ENCODE measurements at places on chromosomes 1 and 21. TPM values are rescaled to one million over a fixed set of nuclear protein-coding genes. Genes with fewer than 3 reads are reported as not detected.

GRCh38 chr21:46454634-46455390, 3.9 kb upstream of the DIP2A start:
- H3K4me3 ChIP-seq, result no peak overlapping the region
- no peaks in the 10 kb centered on the region for H3K27me3 ChIP-seq
- no peaks in the 10 kb centered on the region for H3K36me3 ChIP-seq
- H3K27ac ChIP-seq, result no peak overlapping the region
- H3K4me1 ChIP-seq, result peaks cover 24% of the 10 kb centered on the region

SPRR2G gene
- total RNA-seq, result not detected

SDCCAG8 gene
- total RNA-seq, result 46.8 TPM

DNA sequence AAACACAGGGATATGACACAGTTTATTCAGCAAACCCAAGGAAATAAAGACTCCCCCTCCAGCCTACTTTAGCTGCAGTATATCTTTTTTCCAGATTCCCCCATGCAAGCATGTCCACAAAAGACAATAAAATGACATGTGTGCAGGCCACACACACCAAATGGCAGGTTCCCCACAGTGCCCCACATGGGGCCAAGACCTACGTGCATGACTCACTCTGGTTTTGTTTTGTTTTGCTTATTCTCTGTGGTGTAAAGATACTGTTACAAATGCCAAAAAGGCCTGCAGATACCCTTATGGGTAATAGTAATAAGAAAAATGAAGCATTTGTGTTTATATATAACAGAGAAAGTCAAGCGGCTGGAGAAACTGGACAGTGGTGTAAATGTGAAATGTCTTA, 71.6 kb downstream of the RD3 start:
- DNase-seq, result peak; percentile 54
- H3K36me3 ChIP-seq, result no peaks in the 10 kb centered on the region
- H3K4me1 ChIP-seq, result peaks cover 2% of the 10 kb centered on the region
- H3K27me3 ChIP-seq, result no peaks in the 10 kb centered on the region

DNA sequence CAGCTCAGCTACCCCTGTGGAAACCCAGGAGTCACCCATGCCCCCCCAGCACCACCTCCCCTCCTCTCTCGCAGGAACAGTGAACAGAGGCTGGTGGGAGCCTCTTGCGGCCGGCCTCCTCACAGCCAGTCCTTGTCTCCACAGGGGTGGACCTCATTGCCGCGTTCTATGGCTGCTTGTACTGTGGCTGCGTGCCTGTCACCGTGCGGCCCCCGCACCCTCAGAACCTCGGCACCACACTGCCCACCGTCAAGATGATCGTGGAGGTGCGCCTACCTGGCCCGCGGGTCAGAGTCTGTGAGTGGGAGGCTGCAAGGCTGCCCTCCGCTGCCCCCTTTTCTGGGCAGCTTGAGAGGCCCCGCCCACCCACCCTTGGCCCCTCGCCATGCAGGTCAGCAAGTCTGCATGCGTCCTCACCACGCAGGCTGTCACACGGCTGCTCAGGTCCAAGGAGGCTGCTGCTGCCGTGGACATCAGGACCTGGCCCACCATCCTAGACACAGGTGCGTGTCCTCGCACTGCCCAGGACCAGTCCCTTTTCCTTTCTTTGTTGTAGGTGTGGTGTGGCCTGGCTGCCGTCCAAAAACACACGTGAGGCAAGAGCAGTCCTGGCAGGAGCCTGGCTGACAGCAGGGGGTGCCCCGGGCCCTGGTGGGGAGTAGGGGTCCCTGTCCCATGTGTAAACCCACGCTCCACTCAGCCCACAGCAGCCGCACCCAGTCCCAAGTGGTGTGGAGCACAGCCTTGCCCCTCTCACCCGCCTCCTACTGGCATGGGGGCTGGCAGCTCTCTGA, 50.3 kb downstream of the S100B start:
- no peak overlapping the region for H3K4me3 ChIP-seq
- no peak overlapping the region for H3K27ac ChIP-seq
- H3K27me3 ChIP-seq, result no peaks in the 10 kb centered on the region
- peaks cover 56% of the 10 kb centered on the region for H3K36me3 ChIP-seq
- no peaks in the 10 kb centered on the region for H3K4me1 ChIP-seq
- no peak for DNase-seq

GRCh38 chr1:245520611-245521010, 365.8 kb downstream of the KIF26B start:
- no peak overlapping the region for H3K4me3 ChIP-seq
- H3K4me1 ChIP-seq, result no peaks in the 10 kb centered on the region
- no peak for DNase-seq
- H3K27me3 ChIP-seq, result no peaks in the 10 kb centered on the region
- no peak overlapping the region for H3K27ac ChIP-seq
- H3K36me3 ChIP-seq, result no peaks in the 10 kb centered on the region

SLC22A15 gene
- under 0.01 TPM for total RNA-seq

- H3K36me3 ChIP-seq, result no peaks in the 10 kb centered on the region
- H3K27me3 ChIP-seq, result no peaks in the 10 kb centered on the region
- H3K4me1 ChIP-seq, result no peaks in the 10 kb centered on the region
- H3K27ac ChIP-seq, result no peak overlapping the region
- DNase-seq, result no peak
Observed at GRCh38 chr1:38197312-38198061, 150.9 kb upstream of the POU3F1 start.

GRCh38 chr1:17819129-17819802, 64.1 kb downstream of the ACTL8 start:
- H3K27ac ChIP-seq, result no peak overlapping the region
- no peak for DNase-seq
- H3K27me3 ChIP-seq, result peaks cover 8% of the 10 kb centered on the region
- H3K4me3 ChIP-seq, result no peak overlapping the region
- no peaks in the 10 kb centered on the region for H3K4me1 ChIP-seq

DNA sequence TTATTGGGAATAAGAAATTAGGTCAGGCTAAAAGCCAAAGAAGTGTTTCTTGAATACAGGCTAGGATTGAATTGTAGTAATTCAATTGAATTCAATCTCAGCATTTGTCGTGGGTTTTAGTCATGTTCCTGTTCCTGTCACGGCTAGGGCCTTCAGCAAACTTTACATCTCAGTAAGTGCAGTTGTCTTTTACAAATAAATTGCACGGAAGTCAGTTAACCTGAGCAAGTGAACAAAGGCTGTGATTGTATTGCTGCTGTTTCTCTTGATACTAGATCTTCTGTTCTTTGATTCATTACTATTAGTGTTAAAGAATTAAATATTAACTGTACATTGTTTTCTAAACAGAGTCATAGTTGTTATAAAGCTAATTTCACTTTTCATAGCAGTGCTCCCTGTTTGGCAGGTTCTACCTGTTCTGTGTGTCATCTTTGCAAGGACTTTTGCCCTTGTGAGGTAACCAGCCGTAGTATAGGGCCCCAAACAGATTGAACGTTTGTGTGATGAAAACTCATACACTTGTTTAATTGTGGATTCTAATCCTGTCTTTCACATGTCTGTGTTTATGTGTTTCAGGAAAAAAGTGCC, 164.4 kb downstream of the EDEM3 start:
- no peak overlapping the region for H3K4me3 ChIP-seq
- DNase-seq, result no peak
- peaks cover 4% of the 10 kb centered on the region for H3K4me1 ChIP-seq

DNA sequence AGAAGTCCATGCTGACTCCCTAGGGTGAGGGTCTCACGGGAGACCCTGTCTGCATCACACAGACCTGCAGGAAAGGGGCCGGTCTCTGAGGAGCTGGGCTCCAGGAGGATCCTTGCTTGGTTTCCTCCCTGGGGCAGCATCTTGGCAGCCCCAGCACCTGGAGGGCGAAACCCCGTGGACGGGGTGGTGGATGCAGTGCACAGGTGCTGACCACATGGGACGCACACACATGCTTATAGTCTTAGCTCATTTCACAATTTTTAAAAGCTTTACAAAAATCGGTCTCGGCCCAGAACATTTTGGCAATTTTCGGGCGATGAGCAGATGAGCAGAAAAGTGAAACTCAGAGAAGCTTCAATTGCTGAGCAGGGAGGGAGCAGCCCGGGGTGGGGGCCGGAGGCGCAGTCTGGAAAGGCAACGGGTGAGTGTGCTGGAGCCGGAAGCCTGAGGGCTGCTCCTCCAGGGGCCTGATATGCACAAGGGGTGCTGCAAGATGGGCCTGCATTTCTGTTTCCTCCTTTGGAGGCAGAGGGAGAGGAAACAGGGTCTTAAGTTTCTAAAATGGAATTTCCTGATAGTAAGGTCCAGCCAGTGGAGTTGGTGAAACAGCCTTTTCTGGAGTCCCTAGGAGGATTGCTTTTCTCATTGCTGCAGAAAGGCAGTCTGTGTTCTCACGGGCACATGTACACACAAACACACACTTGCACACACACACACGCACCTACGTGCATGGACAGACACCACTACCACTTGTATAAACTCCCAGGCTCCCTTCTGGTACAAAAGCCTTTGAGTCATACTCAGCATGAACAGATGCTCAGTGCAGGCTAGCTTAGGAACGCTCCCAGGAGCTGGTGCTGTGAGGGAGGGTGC, 60.6 kb downstream of the SCCPDH start:
- H3K27ac ChIP-seq, result no peak overlapping the region
- H3K36me3 ChIP-seq, result peaks cover 6% of the 10 kb centered on the region
- DNase-seq, result peak; percentile 47
- no peaks in the 10 kb centered on the region for H3K27me3 ChIP-seq
- peaks cover 8% of the 10 kb centered on the region for H3K4me1 ChIP-seq

- peak; percentile 43 for DNase-seq
- no peaks in the 10 kb centered on the region for H3K36me3 ChIP-seq
- H3K4me3 ChIP-seq, result no peak overlapping the region
- no peaks in the 10 kb centered on the region for H3K4me1 ChIP-seq
- H3K27ac ChIP-seq, result no peak overlapping the region
Observed at GRCh38 chr1:110542725-110543124, 23.8 kb upstream of the KCNA10 start.

DNA sequence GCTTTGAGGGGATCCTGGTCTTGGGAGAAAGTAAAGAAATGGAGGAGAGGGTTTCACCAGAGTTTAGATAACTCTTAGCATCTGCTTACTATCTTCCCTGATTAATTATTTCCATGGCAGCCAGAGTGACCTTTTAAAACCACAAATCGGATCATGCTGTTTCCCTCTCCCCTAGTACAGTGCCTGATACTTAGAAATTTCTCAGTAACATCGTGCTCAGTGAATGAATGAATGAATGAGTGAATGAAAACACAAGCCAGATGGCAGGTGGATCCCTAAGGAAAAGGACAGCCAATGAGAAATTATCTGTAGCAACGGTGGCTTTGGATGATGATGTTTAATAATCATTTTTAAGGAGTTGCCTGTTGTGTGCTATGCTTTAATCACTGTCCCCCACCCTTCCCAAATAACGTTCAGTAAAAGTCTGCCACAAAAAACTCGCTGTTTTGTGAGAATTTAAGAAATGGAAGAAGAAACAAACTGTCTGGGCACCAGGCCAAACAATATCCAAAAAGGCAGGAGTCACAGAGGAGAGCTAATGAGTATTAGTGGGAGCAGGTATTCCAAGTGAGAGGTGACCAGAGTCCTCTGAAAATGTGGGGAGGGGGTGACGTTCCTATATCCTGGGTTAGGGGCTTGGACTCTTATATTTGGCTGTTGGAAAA, 737 bp upstream of the SMAP2 start:
- no peaks in the 10 kb centered on the region for H3K36me3 ChIP-seq
- H3K27me3 ChIP-seq, result no peaks in the 10 kb centered on the region
- no peak overlapping the region for H3K27ac ChIP-seq
- no peak for DNase-seq
- H3K4me1 ChIP-seq, result no peaks in the 10 kb centered on the region

HSPB7 gene
- total RNA-seq, result 0.56 TPM

FABP3 gene
- total RNA-seq, result 5.6 TPM

- peaks cover 4% of the 10 kb centered on the region for H3K27me3 ChIP-seq
- H3K27ac ChIP-seq, result no peak overlapping the region
- H3K4me3 ChIP-seq, result no peak overlapping the region
- H3K4me1 ChIP-seq, result no peaks in the 10 kb centered on the region
- H3K36me3 ChIP-seq, result no peaks in the 10 kb centered on the region
Observed at GRCh38 chr21:43374228-43374885, 52.6 kb downstream of the SIK1 start.

VANGL2 gene
- total RNA-seq, result 0.28 TPM

- peak; percentile 90 for DNase-seq
- peaks cover 7% of the 10 kb centered on the region for H3K4me1 ChIP-seq
- no peak overlapping the region for H3K4me3 ChIP-seq
- peaks cover 5% of the 10 kb centered on the region for H3K36me3 ChIP-seq
- no peaks in the 10 kb centered on the region for H3K27me3 ChIP-seq
Observed at GRCh38 chr1:10253755-10254154, 43.4 kb downstream of the KIF1B start.

PBX1 gene
- 17.9 TPM for total RNA-seq

DNA sequence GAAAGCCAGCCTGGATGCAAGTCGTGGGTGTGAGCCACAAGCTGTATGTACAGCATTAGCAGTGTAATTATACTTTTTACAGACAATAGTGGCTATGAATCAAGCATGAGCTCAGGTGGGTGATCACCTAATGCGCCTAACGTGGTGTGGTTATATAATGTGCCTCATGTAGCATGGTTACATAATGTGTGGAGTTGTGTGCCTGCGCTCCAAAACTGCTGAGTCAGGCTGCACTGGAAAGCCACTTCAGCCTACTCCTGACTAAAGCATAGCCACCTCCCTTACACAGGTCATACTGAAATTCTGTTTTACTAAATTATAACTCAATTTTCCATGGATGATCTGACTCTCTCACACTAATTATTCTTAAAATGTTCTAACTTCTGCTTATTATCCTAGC, 69.8 kb downstream of the KCNT2 start:
- no peak for DNase-seq
- no peak overlapping the region for H3K4me3 ChIP-seq
- H3K27ac ChIP-seq, result no peak overlapping the region
- H3K4me1 ChIP-seq, result no peaks in the 10 kb centered on the region

- H3K36me3 ChIP-seq, result peaks cover 11% of the 10 kb centered on the region
- no peaks in the 10 kb centered on the region for H3K27me3 ChIP-seq
- DNase-seq, result no peak
- peak overlapping the region; percentile 93 for H3K27ac ChIP-seq
- H3K4me1 ChIP-seq, result no peaks in the 10 kb centered on the region
Observed at GRCh38 chr21:33543505-33544129, 779 bp downstream of the SON start.

SH2D5 gene
- total RNA-seq, result 7.2 TPM

CEP170 gene
- total RNA-seq, result 151 TPM

- peak; percentile 96 for DNase-seq
- H3K4me3 ChIP-seq, result no peak overlapping the region
- H3K36me3 ChIP-seq, result no peaks in the 10 kb centered on the region
- peaks cover 10% of the 10 kb centered on the region for H3K4me1 ChIP-seq
- peak overlapping the region; percentile 53 for H3K27ac ChIP-seq
Observed at GRCh38 chr1:32724678-32725614, 22.4 kb upstream of the SYNC start.

NBPF9 gene
- 13.6 TPM for total RNA-seq

GRCh38 chr1:92515796-92516201, 29.1 kb upstream of the GFI1 start:
- H3K27ac ChIP-seq, result no peak overlapping the region
- H3K27me3 ChIP-seq, result no peaks in the 10 kb centered on the region
- H3K4me1 ChIP-seq, result no peaks in the 10 kb centered on the region
- H3K36me3 ChIP-seq, result 0 out of 2 replicates have a peak, but pooled peaks cover 1% of the 10 kb centered on the region
- DNase-seq, result no peak

DNA sequence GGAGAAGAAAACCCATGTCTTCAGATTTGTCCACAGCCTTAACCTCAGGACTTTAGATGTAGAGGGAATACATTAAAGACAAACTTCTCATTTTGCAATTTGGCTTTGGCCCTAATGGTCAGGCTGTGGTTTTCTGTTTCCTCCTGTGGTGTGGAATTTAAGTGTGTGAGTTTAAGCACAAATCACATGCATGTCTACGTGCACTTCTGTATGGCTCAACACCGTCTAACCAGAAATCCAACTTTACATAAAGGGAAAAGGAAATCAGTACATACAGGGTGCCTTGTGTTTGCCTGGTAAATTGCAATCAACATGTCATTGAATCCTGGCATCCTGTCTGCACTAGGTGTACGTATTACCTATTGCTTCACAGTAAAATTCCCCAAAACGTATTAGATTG, 1.2 kb upstream of the ZNF124 start:
- no peaks in the 10 kb centered on the region for H3K27me3 ChIP-seq
- H3K4me1 ChIP-seq, result no peaks in the 10 kb centered on the region
- no peak for DNase-seq
- no peak overlapping the region for H3K27ac ChIP-seq

All from IMR-90 (cell line).